ENCODE measurements at places on chromosomes 16 and 17.

DNA sequence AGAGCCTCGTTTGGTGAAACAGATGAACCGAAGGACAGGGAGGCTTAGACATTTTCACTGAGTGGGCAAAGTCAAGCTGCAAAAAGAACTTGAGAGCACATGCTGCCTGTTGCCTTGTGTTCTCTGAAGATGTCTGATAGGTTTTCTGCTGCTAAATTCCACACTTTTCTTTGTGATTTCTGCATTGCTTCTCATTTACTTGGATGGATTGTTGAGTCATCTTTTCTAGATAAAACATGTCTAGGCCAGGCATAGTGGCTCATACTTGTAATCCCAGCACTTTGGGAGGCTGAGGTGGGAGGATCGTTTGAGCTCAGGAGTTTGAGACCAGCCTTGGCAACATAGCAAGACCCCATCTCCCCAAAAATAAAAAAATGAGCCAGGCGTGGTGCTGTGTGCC, 80.4 kb upstream of the CLEC18A start:
- no peak for DNase-seq

DNA sequence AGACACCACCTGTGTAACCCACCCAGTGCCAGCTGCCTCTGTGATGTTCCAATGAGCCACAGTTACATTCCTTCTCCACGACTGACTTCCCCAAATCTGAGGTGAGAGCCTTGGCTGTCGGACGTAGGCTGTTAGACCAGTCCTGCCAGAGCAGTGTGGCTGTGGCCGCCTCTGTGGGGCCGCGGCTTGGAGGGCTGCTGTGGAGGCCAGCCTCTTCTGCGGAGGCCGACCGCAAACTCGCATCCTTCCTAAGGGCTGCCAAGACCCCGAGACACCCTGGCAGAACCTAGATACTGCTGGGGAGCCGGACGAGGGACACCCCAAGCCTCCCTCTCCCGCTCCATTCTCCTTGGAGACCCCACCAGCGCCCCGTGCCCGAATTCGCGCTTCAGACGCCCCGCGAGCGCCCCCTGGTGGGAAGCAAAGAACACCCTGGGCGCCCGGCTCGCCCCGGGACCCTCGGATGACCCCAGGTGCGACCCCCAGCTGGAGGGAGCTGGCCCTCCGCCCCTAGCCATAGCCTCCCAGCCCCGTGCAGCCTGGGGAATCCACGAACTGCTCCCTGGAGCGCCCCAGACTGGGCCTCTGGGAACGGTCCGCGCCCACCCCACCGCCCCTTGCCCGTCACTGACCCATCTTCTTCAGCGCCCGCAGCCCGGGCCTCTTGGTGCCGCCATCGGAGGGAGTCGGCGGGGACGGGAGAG, 547 bp downstream of the PLCD3 start:
- no peak for DNase-seq

- no peak for DNase-seq
Observed at GRCh38 chr16:51430716-51431369, 279.8 kb upstream of the SALL1 start.

- DNase-seq = no peak
Observed at GRCh38 chr17:46818316-46818928, at the start of gene WNT3. Gene WNT3, minus strand, starts transcription at chr17:46818692. Its CDS starts 95 bp downstream, at chr17:46818597.

All from cerebellar cortex (tissue), 1 donor.